ENCODE measurements at places on chromosomes 12 and 14.

DNA sequence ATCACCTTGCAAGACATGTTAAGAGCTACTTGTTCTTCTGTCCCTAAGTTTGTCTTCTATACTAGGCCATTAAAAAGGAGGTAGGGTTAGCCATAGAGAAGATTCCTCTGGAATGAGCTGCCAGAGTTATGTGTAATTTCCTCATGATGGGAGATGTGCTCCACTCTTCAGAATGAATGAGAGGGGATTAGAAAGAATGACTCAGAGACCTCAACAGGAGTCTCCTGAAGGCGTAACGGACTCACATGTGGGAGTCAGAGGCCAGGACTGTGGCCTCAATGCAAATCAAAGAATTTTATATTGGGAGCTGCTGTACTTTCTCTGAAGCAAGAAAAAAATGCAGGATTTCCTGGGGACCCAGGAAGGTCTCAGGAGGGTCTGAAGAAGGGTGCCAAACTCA lies 87.8 kb upstream of the ATXN7L3B start:
- no peak for DNase-seq

- DNase-seq: no peak
Observed at GRCh38 chr14:24674204-24674970, 40.4 kb upstream of the GZMB start.

DNA sequence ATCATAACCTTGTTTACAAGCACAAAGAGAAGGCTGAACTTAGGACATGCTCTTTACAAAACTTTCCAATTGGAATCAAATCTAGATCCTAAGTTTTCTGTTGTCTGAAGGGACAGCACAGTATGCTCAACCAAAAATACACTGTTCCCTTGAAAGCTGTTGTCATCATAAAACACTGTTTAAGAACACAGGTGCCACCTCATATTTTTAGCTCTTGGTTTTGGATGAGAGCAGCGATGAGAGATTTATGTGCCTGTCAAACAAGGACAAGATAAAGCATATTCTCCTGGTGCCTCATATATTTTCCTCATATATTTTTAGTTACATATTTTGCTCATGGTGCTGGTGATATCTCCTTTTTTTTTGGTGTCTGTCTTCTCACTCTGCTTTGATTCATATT lies 788.4 kb downstream of the AACS start:
- DNase-seq: no peak

DNA sequence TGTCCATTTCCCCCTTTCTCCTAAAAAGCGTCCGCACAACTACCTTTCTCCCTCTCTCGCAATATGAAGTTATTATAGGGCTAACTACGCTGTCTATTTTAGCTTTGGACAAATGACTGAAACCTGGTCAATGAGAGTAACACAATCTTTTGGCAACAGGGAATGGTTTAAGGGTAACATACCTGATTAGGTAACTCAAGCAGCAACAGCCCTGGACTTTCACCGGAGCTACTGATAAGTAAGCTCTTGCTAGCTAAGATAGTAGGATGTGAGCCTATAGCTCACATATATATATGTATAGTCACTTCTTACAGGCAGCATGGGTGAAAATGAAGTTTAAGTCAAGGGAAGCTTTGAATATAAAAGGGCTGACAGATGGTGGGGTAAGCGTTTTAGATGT lies 313.0 kb downstream of the CEP128 start:
- no peak for DNase-seq

- DNase-seq: no peak
Observed at GRCh38 chr12:50050410-50051098, 6.8 kb upstream of the ASIC1 start.

DNA sequence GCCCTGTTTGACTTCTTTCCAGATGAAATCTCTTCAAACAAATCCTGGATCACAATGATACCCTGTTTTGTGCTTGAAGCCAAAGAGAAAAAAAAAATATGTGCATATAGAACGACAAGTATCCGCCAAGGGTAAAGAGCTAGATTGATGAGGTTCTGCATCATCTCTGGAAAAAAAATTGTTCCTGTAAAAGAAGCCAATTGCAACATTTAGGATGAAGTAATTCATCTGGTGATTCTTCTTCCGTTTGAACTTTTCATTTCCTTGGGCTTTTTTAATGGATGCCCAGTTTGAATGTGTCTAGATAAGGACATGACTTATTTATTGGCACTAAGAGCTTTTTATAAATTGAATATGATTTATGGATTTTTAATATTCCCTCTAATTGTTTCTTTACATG lies 38.1 kb upstream of the NPAS3 start:
- no peak for DNase-seq

- DNase-seq: peak; percentile 64
Observed at GRCh38 chr12:120479458-120479857, 9.9 kb upstream of the SRSF9 start.

DNA sequence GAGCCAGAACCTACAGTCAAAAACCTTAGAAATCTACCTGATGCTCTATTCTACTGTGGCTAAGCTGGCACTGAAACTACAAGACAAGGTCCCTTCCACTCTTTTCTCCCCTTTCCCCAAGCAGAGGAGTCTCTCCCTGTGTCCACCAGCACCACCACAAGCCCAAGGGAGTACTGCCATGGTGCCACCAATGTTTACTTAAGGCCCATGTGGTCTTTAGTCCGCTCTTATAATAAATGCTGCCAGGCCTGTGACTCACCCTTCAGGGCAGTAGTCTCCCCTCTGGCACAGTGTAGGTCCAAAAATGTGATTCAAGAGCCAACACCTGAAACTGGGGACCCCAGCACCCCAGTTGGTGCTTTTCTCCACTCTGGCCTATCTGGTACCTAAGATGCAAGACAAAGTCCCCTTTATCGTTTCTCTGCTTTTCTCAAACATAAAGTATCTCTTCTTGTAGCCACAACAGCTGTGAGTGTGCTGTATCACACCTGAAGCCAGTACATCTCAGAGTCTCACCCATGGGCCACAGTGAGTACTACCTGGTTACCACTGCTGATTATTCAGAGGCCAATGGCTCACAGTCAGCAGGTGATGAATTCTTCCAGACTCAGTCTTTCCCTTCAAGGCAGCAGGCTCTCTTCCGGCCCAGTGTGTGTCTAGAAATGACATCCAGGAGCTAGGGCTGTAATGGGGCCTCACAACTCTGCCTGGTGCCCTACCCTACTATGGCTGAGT lies 29.3 kb downstream of the SLC38A2 start:
- no peak for DNase-seq

DNA sequence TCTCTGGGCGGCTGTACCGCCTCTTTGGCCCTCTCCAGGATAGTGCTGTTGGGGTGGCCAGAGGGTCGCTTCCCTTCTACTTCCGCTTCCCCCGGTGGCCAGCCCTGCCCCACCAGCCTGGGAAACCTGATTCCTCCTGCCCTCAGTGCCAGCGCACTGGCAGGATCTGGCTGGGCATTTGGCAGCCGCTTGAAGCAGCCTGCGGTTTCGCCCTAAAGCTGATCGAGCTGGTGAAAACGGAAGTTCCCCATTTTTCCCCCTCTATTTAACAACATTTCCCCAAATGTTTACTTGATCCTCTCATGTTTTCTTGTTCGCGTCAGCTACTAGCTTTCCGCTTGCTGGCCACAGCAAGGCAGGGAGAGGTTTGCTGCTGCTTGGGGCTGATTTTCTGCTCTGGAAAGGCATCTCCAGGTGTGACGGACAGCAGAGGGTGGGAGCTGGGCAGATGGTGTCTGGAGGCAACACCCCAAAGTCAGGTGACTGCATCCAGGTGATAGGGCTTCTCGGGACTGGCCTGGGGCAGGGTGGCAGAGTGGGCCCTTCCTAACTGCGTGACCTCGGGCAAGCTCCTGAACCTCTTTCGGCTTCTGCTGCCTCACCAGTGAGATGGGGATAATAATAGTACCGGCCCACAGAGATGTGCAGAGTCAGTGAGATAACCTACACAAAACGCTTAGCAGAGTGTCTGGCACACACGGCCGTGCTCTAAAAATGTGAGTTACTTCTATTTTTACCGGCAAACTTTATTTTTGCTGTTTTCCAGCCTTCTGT lies 53.1 kb downstream of the TSPAN9 start:
- DNase-seq: no peak

DNA sequence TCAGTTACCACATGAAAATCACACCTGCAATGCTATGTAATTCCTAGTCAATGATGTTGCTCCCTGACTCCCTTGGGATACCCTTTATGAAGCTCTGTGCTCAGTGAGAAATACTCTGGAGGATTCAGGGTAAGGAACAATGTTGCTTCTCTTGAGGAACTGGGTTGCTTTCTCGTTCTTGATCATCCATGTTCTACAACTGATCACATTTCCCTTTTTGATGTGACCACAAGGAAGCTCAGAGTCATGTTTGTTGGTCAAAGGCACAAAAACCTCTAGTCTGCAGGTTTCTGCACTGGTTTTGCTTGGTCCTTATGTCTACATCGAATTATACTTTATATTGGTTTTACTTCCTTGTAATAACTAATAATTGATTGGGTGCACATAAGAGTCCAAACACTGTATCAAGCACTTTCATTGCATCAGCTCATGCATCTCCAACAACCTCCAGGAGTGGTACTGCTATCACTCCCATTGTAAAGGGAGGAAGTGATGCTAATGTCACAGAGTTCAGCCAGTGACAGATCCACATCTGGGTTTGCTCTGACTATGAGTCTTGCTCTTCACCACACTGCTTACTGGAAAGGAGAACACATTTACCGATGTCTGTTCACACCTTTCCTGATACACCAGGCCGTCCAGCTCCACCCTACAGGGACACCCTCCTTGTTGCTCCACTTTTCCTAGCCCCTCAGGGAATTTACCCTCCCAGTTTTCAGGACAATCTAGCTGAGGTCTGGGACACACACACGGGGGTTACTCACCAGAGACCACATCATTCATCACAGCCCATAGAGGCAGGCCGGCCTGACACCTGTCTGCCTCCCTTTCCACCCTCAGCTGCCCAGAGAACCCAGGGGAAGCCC lies 41.0 kb downstream of the CMKLR1 start:
- no peak for DNase-seq

DNA sequence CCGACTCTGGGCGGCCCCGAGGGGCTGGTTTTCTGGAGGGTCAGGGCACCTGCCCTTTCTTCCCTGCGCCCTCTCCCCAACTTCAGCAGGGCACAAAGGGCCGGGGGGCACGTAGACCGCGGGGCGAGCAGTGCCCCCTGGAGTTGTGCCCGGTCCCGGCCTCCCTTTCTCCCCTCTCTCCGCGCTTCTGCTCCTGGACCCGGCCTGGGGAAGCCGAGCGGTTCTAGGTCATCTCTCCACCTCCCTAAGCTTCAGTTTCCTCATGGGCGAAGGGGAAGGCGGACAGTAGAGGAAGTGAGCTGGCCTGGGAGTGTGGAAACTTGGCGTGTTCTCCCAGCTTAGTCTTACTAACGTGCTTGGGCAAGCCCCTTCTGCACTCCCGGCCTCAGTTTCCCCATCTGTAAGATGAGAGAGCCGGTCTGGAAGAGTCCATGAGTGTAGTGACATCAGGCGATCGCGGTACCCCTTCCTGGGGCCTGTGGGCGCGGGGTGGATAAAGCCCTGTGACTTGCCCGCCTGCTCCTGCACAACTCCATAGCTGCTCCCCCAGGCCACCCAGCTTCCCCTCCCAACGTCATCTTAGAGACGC lies 158.6 kb upstream of the PARP11 start:
- DNase-seq: no peak

DNA sequence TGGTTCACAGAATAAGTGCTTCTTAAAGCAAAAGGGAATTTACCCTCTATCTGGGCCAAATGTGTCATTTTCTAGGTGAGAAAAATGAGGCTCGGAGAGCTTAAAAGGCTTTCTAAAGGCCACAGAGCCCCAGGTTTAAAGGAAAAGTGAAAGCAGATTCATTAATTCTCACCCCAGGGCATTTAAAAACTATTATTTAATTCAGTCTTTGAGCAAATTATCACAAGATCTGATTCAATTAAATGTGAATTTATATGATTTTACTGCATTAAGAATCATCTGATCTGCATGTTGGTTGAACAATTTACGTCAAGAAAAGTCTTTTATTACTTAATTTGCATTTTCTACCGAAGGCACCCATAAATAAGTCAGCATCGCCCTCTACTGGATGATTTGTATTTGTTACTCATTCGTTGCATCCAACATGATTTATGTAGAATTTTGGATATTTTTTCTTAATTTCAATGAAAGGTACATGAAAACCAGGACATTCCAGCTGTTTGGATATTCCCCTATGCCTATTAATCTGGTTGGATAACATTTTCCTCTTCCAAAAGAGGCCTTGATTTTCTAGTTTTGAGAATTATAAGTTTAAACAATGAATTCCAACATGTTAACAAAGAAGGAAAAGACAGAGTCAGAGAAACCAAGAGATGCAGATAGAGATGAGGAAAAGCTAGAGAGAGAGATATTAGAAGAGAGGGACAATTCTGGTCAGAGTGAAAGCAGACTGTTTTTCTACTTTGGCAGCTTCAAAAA lies 19.1 kb upstream of the DHRS7 start:
- no peak for DNase-seq

GRCh38 chr14:66015071-66015780 lies 470.9 kb upstream of the CCDC196 start:
- DNase-seq: no peak

GRCh38 chr14:55349565-55349964 lies 62.1 kb downstream of the ATG14 start:
- no peak for DNase-seq

GRCh38 chr12:28683366-28683765 lies 465.7 kb upstream of the FAR2 start:
- DNase-seq: no peak

GRCh38 chr14:51006781-51007211 lies 62.5 kb upstream of the PYGL start:
- DNase-seq: no peak

DNA sequence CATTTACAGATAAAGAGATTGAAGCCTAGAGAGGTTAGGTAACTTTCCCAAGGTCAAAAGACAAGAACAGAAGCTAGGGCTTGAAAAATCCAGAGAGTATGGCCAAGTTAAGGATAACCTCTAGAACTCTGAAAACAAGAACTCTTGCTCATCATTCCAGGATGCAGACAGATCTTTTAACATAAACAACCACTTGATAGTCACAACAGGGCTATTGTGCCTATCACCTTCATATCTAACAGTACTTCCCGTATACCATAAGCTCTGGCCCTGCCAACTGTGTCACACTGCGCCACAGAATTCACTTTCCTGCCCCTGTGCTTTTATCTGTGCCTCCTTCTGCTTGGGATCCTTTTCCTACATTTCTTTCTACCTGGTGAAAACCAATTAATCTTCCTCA lies 18.2 kb downstream of the ERP29 start:
- no peak for DNase-seq

GRCh38 chr12:86550218-86551145 lies 294.3 kb upstream of the MGAT4C start:
- peak; percentile 8 for DNase-seq

GRCh38 chr12:86683568-86684304 lies 427.5 kb upstream of the MGAT4C start:
- DNase-seq: no peak

- no peak for DNase-seq
Observed at GRCh38 chr12:92147491-92147890, 1.8 kb upstream of the BTG1 start.

GRCh38 chr14:61328626-61329262 lies 7.4 kb downstream of the PRKCH start:
- DNase-seq: no peak
